Right ventricle myocardium inferior (tissue), 1 donor: ENCODE measurements at places on chromosomes 13 and 19. TPM values are rescaled to one million over a fixed set of nuclear protein-coding genes. Genes with fewer than 3 reads are reported as not detected.

CYP4F3 gene
- total RNA-seq, result not detected

APOC4 gene
- not detected for total RNA-seq

ACOD1 gene
- total RNA-seq, result not detected

SERTAD3 gene
- 28.2 TPM for total RNA-seq

PLK5 gene
- total RNA-seq, result not detected

NXNL1 gene
- not detected for total RNA-seq

SCGB2B2 gene
- 0.19 TPM for total RNA-seq

KLK3 gene
- total RNA-seq, result not detected

SIGLEC9 gene
- total RNA-seq, result 2.9 TPM

SLC1A6 gene
- not detected for total RNA-seq

ZNF285 gene
- total RNA-seq, result 4.9 TPM

ELANE gene
- 1.6 TPM for total RNA-seq

KLK4 gene
- not detected for total RNA-seq

RDH8 gene
- total RNA-seq, result not detected

LMTK3 gene
- 0.70 TPM for total RNA-seq

CFAP97D2 gene
- not detected for total RNA-seq

SERP2 gene
- 15.7 TPM for total RNA-seq

FCHO1 gene
- 0.24 TPM for total RNA-seq
